Left renal pelvis (tissue), 4 donors: ENCODE measurements at places on chromosomes 6 and 20.

- no peak for DNase-seq
Observed at GRCh38 chr6:168885196-168885595, 368.4 kb downstream of the THBS2 start.

- DNase-seq: no peak
Observed at GRCh38 chr6:14873101-14873500, 372.8 kb upstream of the JARID2 start.

GRCh38 chr6:89522778-89523177 is 89.8 kb downstream of the ANKRD6 start:
- no peak for DNase-seq

DNA sequence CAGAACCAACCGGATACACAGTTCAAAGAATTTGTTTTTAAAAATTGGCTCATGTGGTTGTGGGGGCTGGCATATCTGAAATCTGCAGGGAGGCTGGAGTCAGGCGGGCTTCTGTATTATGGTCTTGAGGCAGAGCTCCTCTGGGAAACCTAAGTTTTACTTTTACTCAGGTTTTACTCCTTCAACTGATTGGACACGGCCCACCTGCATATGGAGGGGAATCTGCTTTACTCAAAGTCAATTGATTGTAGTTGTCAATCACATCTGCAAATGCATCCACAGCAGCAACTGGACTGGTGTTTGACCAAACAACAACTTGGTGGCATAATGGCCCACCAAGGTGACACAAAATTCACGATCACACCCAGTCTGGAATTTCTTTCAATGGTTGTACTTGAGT is 103.4 kb downstream of the ERMARD start:
- DNase-seq: no peak

DNA sequence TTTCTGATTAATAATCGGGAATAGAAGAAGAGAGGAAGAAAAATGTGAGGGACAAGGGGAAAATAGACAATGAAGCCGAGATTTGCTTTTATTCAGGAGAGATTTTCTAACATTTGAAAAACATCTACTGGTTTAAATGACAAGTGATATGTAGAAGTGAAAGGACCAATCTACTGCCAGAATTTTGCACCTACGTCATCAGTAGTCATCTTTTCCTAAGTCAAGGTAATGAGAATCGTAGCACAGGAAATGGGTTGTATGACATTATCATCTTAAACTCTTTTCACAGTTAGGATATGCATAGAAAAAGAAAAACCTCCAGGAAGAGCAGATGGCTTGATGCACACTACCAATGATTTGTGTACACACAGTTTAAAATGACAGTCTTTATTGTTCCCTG is 45.3 kb upstream of the RAB32 start:
- no peak for DNase-seq
